CD4-positive, alpha-beta memory T cell (primary cell): ENCODE measurements at places on chromosomes 16 and 17. TPM values are rescaled to one million over a fixed set of nuclear protein-coding genes. Genes with fewer than 3 reads are reported as not detected.

PPP1R27 gene
- total RNA-seq, result not detected

SYT17 gene
- total RNA-seq, result not detected

PABPN1L gene
- not detected for total RNA-seq

GRCh38 chr16:50517450-50518252 is 30.5 kb upstream of the NKD1 start:
- no peaks in the 10 kb centered on the region for H3K27me3 ChIP-seq
- no peaks in the 10 kb centered on the region for H3K4me1 ChIP-seq
- no peak for DNase-seq
- H3K27ac ChIP-seq, result no peak overlapping the region

GRCh38 chr17:9676820-9677310 is 31.5 kb downstream of the USP43 start:
- H3K4me3 ChIP-seq, result no peak overlapping the region
- no peak overlapping the region for H3K27ac ChIP-seq
- no peaks in the 10 kb centered on the region for H3K36me3 ChIP-seq
- H3K27me3 ChIP-seq, result no peaks in the 10 kb centered on the region

DNA sequence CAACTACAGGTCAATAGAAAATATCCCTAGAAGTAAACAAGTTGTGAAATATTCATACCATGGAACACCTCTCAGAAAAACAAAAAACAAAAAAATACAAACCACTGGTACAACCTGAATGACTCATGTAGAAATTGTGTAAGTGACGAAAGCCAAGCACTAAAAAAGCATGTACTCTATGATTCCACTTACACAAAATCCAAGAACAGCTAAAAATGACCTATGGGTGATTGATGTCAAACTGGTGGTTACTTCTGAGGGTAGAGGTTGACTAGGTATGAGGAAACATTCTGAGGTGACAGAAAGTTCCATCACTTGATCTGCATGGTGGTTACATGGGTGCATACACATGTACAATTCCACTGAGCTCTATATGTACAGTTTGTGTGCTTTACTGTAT is 31.1 kb downstream of the DHRS7C start:
- no peaks in the 10 kb centered on the region for H3K4me1 ChIP-seq
- H3K36me3 ChIP-seq, result no peaks in the 10 kb centered on the region
- H3K27ac ChIP-seq, result no peak overlapping the region
- DNase-seq, result no peak
- no peaks in the 10 kb centered on the region for H3K27me3 ChIP-seq
